Transverse colon (tissue), 4 donors: ENCODE measurements at places on chromosomes 7 and 10. TPM values are rescaled to one million over a fixed set of nuclear protein-coding genes. Genes with fewer than 3 reads are reported as not detected.
A peak's percentile ranks its signal among the peaks of the same experiment; 100 is the strongest.

- DNase-seq: no peak
Observed at GRCh38 chr10:14003517-14004184, 327.1 kb downstream of the FRMD4A start.

GRCh38 chr10:35821339-35821911 lies 179.3 kb upstream of the FZD8 start:
- no peak for DNase-seq

The AGR3 gene
- total RNA-seq: 135 TPM

DNA sequence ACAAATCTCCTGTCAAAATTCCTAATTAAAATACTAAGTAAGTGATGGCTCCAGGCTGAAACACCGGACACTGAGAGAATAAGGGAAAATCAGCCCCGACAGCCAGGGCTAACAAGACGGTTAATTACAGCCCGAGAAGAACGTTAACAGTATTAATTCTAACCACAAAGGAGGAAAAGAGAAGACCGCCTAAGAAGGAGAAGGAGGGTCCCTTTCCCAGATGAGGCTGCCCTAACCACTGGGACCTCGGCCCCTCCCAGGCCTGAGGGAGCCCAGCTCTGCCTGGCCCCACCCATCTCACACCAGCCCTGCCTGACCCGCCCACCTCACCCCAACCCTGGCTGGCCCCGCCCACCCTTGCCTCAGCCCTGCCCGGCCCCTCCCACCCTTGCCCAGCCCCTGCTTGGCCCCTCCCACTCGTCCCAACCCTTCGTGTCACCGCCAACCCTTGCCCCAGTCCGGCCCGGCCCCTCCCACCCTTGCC lies 51.3 kb downstream of the PWWP2B start:
- DNase-seq: peak; percentile 91

- no peak for DNase-seq
Observed at GRCh38 chr10:126618466-126618865, 52.0 kb downstream of the C10orf90 start.

The AKR1C4 gene
- total RNA-seq: not detected
